ENCODE measurements at places on chromosomes 3 and 15. TPM values are rescaled to one million over a fixed set of nuclear protein-coding genes. Genes with fewer than 3 reads are reported as not detected.

DNA sequence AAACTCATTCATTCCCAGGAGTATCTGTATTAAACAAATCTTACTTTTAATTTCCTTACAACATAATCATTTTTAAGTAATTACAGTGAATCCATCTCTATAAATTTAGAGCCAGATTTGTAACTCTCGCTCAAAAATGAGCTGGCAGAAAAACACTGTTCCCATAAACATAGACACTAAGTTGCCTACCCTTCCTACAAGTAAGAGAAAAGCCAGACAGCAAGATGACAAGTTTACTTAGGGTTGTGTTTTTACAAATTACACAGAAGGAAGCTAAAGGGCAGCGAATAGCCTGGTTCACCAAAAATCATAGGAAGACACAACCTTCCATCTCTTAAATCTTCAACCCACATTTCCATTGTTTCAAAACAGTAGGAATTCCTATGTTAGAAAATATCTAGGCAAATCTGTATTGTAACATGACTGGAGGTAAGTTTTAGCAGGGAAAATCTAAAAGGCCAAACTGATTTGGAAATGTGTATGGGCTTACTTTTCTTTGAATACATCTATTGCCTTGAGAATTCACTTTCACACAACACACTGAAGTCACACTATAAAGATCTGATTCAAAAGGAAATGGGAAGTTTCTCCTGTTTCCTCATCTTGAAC is 21.7 kb downstream of the HERC1 start:
- no peak for DNase-seq

The WDR93 gene
- 0.17 TPM for total RNA-seq

DNA sequence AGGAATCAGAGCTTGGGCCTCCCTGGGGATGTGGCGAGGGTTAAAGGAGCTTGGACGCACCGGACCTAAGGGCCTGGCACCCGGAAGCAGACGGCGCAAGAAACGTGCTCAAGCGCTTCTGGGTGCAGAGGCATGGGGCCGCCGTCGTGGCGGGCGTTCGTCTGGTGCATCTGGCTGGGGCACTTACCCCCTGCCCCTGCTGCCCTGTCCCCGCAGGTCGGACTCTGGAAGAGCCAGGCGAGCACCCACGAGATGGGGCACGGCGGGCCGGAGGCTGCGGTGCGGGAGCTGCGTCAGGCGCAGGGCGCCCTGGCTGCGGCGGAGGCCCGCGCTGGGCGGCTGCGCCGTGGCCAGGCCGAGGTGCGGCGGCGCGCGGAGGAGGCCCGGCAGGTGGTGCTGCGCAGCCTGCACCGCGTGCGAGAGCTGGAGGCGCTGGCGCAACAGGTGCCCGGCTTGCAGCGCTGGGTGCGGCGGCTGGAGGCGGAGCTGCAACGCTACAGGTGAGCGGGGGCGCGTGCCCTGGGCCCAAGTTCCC is 2.5 kb downstream of the EFCC1 start:
- DNase-seq: no peak

- no peak for DNase-seq
These were observed 50.9 kb downstream of the HCN4 start for GRCh38 chr15:73317651-73318462.

The NAA80 gene
- total RNA-seq: 3.8 TPM

The CCDC54 gene
- total RNA-seq: not detected

The STAC gene
- total RNA-seq: 6.8 TPM

- no peak for DNase-seq
These were observed 13.5 kb downstream of the IQGAP1 start for GRCh38 chr15:90401495-90401894.

DNA sequence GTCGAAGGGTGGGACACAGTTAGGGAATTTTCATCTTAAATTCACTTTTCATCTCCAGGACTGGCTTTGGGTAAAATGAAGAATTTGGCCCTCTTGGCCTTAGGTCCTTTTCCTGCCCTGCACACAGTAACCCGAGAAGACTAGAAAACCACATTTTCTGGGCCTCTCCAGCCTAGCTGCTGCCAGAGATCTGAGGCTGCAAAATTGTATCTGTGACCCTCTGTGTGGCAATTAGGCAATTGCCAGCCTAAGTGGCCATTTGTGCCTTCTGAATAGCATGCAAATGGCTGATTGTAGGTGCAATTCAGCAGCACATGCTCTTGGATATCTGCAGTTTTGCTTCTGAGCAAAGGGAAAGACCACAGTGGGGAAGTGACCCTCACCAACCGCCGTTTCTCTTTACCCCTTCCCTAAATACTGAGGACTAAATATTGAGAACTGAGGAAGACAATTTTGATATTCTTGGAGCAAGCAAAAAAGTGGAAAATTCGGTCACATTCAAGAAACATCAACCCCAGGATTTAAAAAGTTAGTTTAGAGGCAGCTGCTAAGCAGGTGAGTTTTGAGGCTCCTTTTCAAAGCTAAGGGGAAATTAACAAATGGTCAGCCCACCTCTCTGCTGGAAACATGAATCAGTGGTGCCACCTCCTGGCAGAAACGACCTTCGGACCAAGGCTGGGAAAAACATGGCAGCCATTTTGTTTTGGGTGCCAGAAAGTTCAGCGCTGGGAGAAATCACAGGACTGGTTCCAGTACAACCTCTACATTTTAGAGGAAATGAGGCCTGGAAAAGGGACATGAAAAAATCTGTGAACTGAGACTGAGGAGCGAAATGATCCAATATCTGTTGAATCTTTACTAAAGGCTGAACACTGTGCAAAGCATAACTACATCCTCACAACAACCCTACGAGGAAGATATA is 56.6 kb upstream of the PRTG start:
- peak; percentile 49 for DNase-seq

DNA sequence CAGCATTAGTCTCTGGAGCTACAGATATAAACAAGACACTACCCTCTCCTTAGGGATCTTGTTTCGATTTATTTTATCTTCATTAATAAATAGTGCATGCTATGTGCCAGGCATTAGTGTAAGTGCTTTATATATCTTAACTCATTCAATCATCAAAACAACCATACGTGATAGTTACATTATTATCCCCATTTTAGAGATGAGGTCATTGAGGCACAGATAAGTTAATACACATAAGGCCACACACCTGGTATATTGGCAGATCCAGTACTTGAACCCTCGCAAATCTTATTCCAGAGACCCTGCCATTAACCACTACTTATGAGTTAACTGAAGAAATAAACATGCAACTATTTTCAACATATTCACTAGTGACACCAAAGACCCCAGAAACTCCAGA is 25.7 kb upstream of the NR2F2 start:
- DNase-seq: no peak

DNA sequence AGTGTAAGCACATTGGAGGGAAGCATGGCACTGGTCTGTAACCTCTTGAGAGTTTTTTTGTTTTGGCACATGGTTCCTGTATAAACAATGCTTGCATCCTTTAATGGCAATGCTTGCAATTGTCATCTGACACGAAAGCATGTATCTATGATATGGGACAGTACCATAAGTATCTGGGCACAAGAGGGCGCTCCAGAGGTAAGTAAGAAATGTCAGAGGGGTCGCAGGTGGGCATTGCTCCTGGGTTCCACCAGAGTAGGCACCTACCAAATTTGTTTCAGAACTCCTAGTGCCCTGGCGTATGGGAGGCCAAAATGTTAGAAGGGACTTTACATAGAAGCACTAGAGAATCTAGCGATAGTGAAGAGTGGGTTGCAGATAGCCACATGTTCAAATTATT is 58.7 kb upstream of the BCHE start:
- DNase-seq: peak; percentile 14

The SLC22A14 gene
- total RNA-seq: 0.17 TPM

The CP gene
- not detected for total RNA-seq

DNA sequence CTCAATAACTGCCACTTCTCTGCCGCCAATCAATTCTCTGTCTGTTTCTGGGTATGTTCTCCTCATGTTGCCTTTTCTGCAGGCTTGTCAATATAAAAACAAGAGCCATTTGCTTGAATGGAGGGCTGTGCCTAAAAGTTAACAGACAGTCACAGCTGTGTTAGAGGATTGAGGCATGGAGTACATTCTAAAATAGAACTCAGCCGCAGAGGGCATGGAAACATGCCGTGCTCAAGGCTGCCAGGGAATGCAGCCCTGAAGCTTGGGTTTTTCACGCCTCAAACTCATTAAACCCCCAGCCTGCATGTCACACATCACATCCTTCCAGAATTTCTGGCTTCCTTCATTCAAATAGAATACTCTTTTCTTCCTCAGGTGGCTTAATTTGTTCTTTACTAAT is 166.6 kb downstream of the TPRG1 start:
- DNase-seq: no peak

DNA sequence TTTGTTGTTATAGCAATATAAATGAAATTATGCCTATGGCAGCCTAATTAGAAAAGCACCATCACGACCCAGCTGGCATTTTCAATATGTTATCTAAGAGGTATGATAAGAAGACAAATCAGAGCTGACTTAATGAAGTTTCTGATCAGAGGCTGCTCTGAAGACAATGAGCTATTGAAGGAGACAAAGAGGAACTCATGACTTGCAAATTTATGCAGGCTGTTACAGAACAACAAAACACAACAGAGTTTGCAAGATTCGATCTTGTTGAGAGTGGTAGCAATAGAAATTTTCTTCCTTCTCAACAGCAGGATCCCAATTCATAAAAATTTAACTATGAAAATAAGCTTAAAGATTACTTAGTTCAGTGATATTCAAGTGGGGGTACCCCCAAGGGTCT is 7.7 kb downstream of the CCDC54 start:
- no peak for DNase-seq

The GOLGA8T gene
- 0.26 TPM for total RNA-seq

DNA sequence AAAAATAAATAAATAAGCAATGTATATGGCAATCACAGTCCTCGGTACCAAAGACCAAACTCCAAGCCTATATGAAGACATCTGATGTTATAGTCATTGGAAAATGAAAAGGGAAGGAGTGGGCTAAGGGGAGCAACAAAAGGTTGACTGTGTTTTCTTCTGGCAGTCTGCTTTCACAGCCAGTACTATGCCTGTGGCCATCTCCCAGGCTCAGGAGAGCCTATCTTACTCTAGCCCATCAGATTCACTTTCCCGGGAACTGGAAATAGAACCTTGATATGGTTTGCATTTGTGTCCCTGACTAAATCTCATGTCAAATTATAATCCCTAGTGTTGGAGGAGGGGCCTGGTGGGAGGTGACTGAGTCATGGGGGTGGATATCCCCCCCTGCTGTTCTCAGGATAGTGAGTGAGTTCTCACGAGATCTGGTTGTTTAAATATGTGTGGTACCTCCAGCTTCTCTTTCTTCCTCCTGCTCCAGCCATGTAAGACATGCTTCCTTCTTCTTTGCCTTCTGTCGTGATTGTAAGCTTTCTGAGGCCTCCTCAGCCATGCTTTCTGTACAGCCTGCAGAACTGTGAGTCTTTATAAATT is 105.3 kb downstream of the PLCH1 start:
- no peak for DNase-seq

DNA sequence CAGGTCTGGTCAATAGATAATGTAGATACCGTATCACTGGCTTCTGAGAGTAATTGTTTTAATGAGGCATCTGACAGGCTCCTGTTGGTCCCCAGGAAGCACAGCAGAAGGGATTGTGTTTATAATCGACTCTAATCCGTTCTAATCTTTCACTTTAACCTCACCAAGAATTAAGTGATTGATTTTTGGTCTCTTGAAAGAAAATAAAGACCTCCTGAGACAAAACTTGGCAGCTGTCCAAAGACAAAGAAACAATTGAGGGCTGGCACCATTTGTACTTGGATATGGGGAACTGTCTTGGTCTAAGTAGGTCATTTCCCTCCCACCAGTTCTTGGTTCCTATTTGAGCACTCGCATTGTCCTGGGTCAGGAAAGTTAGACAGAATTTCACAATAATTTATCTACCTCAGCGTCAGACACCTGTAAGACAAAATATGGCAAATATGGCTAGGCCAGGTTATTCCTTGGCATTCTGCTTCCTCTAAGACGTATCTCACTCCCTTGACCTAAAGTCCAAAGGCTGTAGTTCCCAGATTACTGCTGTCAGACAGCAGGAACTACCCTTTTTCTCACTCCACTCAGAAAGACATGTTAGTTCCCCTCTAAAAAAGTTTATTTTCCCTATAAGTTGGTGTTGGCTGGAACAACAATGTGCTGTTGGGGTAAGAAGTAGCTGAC is 22.7 kb upstream of the CD96 start:
- DNase-seq: no peak

The ANKRD34C gene
- not detected for total RNA-seq

GRCh38 chr15:86706813-86707212 is 627.1 kb downstream of the AGBL1 start:
- DNase-seq: no peak

GRCh38 chr3:116087426-116087825 is 357.9 kb downstream of the LSAMP start:
- DNase-seq: no peak

DNA sequence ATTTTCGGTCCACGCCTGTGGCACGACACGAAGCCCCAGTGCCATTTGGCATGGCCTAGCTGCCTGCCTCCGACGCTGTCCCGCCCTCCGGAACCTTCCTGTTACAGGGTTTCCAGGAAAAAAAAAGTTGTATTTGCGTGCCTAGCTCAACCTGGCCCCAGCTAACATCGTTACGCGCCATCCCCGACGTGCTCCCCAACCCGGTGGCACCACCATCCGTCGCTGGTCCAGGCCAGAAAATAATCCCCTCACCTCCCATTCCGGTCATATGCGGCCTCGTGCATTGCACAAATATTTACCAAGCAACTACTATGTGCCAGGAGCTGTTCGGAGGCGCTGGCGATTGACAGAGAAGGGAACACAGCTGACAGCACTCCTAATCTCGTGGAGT is 1.4 kb upstream of the CYP1A1 start:
- no peak for DNase-seq

- DNase-seq: no peak
These were observed 161.7 kb downstream of the ANXA2 start for GRCh38 chr15:60235951-60236710.

DNA sequence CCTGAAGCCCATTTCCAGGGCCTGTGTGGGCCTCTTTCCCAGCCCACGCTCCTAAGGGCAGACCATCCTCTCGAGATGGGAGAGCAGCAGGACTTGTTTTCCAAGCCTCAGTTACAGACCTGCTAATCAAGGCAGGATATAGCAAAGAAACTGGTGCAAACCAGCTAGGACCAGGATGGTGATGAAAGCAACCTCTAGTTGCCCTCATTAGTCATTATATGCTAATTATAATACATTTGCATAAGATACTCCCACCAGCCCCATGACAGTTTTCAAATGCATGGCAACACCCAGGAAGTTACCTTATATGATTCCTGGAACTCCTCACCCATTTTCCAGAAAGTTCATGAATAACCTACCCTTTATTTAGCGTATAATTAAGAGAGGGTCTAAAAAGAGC is 34.4 kb upstream of the TRH start:
- no peak for DNase-seq

DNA sequence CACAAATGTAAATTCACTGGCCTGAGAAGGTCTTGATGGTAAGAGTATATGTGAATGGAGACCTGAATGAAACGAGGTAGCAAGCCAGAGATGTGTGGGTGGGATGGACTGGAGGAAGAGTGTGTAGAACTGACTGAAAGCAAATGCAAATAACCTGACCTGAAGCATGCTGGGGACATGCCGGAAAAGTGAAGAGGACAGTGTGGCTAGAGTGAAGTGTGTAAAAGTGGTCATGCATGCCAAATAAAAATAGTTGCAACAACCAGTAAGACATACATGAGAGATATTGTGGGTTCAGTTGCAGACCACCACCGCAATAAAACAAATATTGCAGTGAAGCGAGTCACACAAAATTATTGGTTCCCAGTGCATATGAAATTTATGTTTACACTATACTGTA is 82.3 kb downstream of the LPP start:
- no peak for DNase-seq

- DNase-seq: no peak
These were observed 199.2 kb upstream of the TPM1 start for GRCh38 chr15:62843311-62843710.
